ENCODE measurements at places on chromosomes 7 and 10.

- no peak for DNase-seq
These were observed 106.7 kb upstream of the ITGB1 start for GRCh38 chr10:33064706-33065105.

- no peak for DNase-seq
These were observed 8.9 kb upstream of the SIRT1 start for GRCh38 chr10:67875340-67876238.

- DNase-seq, result no peak
These were observed 46.9 kb downstream of the ZNF438 start for GRCh38 chr10:30984563-30985328.

- DNase-seq, result no peak
These were observed 536.0 kb upstream of the STEAP1 start for GRCh38 chr7:89618274-89618673.

- no peak for DNase-seq
These were observed 41.6 kb downstream of the POLR3A start for GRCh38 chr10:77987671-77988255.

DNA sequence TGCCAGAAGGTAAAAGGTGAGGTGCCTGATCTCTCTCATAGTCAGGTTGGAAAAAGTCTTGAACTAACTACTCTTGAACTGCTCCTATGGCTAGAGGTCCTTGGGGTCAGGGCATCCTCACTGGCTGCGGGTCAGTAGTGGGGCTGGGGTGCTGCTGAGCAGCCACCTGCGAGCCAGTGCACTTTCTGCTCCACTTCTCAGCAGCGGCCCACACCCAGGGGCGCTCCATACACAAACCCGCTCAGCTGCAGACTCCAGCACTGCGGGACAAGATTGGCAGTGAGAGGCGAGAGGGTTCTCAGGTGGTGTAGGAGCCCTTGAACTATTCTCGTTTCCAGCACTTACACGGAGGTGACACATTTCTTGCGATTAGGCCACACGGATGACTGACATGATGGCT, 6.0 kb downstream of the ABCA13 start:
- no peak for DNase-seq

GRCh38 chr7:100065452-100066186, 15.9 kb downstream of the ZNF3 start:
- no peak for DNase-seq

DNA sequence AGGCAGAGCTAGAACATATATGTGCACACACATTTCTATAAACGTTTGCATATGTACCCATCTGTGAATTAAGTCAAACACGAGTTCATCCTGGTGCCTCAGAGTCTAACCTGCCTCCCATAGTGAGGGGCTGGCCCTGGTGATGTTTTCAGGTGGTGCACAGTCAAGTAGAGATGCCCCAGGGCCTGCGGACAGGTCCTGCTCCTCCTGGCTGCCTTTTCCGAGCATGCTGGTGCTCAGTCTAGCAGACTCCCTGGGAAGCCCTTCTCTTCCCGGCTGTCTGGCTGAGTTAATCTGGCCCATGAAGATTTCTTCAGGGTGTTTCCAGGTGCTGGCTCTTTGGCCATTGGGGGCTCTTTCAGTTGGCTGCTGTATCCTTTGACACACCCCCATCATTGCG, 14.3 kb downstream of the ADCY1 start:
- no peak for DNase-seq

GRCh38 chr10:118504467-118505205, 90.8 kb downstream of the PRLHR start:
- DNase-seq, result no peak

DNA sequence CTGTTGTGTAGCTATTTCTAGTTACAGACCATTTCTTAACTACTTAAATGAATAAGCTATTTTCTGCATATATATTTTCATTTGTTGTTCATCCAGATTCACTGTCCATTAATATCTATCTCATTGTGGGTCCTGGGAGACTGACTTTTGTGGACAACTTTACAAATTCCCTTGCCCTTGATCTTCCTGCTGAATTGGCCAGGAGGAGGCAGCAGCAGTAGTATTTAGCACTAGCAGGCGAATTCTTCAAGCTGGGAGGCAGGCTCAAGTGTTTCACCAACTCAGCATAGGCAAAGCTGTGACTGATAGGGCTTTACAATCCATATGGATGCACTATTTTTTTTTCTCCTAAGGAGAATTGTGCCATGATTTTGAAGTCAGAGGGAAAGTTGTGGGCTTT, 461.0 kb upstream of the NRG3 start:
- DNase-seq, result no peak

GRCh38 chr7:26479581-26479980, 187.9 kb downstream of the SNX10 start:
- DNase-seq, result no peak

DNA sequence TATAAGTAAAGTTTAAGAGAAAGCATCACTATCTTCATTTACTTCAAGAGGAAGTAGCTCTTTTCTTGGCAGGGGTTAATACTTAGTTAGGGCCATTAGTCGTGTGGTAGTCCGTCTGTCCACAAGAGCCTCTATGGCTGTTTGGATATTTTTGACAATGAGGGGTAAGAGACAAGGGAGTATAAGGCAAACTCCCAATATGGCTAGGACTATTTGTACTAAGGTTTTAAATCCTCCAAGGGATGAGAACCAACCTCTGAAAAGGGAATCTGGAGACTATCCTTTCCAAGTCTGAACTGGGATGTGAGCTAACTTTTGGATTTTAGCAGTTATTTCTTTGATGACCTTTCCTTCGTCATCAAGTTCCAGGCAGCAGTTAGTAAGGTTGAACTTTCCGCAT, at the start of gene ZNF117:
Gene ZNF117 (minus strand): TSS at position 101 of the 400 bp plus-strand sequence.
- no peak for DNase-seq

DNA sequence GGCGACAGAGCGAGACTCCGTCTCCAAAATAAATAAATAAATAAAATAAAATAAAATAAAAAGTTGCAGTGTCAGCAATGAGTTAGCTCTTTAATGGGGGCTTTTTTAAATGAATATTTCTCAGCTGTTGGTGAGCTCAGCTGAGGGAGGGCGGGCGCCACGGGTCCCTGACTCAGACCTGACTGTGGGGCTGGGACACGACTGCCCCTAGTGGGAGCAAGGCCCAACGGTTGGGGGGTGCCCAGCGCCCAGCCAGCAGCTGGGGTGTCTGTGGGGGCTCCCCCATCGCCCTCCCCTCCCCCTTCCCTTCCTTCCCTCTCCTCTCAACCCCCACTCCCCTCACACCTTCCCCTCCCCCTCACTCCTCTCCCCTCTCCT, 46.6 kb downstream of the PWWP2B start:
- DNase-seq, result no peak

GRCh38 chr10:14658331-14659127, 116.2 kb downstream of the FAM107B start:
- DNase-seq, result no peak

DNA sequence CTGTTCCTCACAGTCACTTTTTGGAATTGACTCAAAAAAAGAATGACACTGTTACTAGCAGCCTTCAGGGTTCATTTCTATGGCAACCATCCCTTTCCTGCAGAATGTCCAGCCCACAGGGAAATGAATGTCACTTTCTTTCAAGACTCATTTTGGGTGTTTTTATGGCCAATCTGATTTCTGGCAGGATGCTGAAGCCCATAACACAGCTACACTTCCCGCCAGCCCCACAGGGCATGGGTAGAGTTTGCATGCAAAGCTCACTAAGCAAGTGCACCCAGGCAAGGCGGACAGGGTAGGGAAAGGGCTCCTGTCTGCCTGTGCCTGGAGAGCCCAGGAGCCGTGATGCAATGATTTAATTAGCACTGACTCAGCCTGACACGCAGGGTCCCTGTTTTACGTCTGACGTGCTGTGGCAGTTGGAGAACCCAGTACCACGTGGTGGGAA, 26.1 kb upstream of the GPAM start:
- no peak for DNase-seq

DNA sequence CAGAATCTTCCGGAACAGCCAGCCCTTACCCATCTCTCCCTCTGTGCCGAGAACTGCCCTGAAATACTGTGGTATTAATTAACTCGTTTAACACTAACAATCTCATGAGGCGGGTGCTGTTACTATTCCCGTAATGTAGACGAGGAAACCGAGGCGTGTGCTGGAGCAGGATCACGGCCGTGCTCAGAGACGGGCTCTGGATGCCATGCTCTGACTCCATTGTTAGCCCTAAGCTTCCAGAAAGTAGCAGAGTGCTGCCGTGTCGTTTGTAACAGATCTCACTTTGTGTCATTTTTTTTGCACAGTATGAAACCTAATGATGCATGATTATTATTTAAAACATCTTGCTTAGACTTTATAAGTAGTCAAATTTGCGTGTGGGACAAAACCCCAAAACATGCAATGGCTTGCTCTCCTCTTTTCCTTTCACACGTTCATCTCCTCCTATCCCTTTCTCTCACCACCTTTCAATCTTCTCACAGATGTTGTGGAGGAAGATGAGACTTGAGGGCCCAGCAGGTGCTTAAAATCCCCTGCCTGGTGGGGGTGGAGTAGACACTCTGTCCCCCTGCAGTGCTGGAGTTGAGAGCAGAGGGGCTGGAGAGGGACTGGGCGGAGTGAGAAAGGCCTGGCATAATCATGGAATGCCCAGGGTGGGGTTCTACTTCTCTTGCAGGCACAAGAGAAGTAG, 482 bp upstream of the ACTR3C start:
- DNase-seq, result peak; percentile 46

DNA sequence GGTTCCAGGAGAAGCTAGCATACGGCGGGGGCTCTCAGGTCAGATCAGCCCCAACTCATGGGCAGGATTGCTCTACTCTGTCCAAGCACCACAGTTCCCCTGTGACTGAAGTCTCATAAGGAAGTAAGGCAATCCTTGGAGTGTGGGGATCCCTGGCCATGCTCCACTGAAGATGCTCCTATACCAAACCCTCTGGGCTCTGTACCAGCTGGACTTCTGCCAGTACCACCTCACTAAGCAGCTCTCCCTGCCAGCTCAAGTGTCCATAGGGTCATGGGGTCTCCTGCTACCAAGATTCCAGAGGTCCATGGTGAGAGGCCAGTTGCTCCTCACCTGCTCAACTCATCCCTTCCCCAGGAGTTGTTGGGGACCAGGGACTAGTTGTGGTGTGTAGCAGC, 355.7 kb upstream of the STEAP1 start:
- DNase-seq, result no peak

DNA sequence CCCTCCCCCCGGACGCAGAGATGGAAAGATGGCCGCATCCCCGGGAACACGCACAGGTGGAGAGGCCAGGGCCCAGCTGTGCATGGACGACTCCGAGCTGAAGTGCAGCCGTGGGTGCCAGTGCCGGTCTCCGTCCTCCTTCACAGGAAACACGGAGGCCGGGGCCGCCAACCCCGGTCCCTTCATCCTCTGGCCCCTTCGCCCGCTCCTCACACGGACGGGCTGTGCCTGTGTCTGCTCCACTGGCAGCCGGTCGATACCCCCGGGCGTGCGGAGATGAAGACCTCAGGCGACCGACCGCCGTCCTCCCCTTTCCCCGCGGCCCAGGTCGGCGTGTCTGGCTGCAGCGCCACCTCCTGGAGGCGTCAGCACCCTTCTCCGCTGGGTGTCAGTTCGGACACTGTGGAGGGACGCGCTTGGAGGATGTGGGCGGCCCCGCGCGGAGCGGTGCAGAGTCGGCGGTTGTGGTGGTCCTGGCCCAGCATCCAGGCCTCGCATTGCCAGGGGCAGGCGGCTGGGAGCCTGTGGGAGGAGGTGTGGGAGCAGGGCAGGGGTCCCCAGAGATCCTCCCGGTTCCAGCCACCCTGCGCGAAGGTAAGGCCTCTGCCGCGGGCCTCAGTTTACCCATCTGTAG, 9.9 kb downstream of the ZNF511 start:
- DNase-seq, result peak; percentile 60

- no peak for DNase-seq
These were observed 48.8 kb upstream of the SAMD8 start for GRCh38 chr10:75062506-75063299.

- no peak for DNase-seq
These were observed 557 bp downstream of the TMEM120A start for GRCh38 chr7:75993689-75994387.

DNA sequence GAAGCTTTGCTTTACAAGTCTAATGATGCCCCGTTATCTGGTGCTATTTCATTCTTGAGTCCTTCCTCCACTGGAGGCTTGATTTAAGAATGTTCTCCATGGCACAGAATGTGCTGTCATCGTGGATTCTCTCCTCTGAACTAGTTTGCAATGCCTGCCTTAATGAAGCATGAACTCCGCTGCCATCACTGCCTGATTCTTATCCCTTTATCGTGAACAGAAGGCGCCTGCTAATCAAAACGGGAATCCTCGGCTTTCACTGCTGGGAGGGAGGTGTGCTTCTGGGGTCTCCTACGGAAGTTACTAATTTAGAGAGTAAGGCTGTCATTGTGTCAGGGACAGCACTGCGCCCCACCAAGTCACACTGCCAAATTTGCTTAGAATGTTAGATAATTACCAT, 56.2 kb downstream of the ITGB1 start:
- DNase-seq, result no peak

GRCh38 chr10:33734393-33735155, 400.1 kb upstream of the NRP1 start:
- DNase-seq, result no peak

- peak; percentile 19 for DNase-seq
These were observed 17.2 kb upstream of the MYL7 start for GRCh38 chr7:44158096-44158872.

- DNase-seq, result no peak
These were observed 533.6 kb downstream of the GATA3 start for GRCh38 chr10:8588135-8588534.

DNA sequence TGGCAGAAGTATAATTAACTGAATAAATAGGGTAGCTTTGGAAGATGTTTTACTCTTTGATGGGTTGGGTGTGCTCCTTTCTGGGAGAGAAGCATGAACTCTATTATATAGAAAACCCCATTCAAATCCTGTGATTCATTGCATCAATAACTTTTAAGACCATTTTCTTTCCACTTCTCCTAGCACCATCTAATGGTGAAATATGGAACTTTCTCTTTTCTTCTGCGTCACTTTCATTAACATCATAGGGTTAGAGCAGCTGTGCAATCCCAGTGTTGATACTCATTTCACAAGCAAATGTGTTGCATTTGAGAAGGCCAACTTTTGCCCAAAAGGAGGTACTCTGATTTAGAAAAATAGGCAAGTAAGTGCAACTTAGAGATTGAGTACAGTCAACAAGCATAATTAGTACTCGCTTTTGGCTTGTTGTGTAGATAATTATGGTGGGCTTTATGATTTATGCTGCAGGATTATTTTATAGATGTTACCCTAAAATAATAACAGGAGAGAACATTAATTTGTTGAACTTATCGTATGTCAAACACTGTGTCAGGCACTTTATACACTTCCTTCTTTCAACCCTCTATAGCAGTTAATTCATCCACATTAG, 92.9 kb downstream of the CPED1 start:
- peak; percentile 56 for DNase-seq

- no peak for DNase-seq
These were observed 81.4 kb upstream of the FAM133B start for GRCh38 chr7:92671505-92672169.

GRCh38 chr10:48305905-48306264, 592 bp upstream of the MAPK8 start:
- DNase-seq, result no peak
